Fibroblast of lung (primary cell): ENCODE measurements at places on chromosomes 7 and 10. TPM values are rescaled to one million over a fixed set of nuclear protein-coding genes. Genes with fewer than 3 reads are reported as not detected.

The LIPK gene
- total RNA-seq: not detected in 2 replicates

The KCNMA1 gene
- 103 and 138 TPM in 2 replicates for total RNA-seq

The PON3 gene
- under 0.01 TPM in 2 replicates for total RNA-seq

The CACNA2D1 gene
- 45.7 and 64.4 TPM in 2 replicates for total RNA-seq

The FRMPD2 gene
- not detected in 2 replicates for total RNA-seq

The CNNM1 gene
- 0.51 and 0.66 TPM in 2 replicates for total RNA-seq

The GCC1 gene
- 38.8 and 39.0 TPM in 2 replicates for total RNA-seq

The RAPGEF5 gene
- 0.77 and 1.5 TPM in 2 replicates for total RNA-seq

The CYP3A4 gene
- 0.17 TPM in 1 of 2 replicates, not detected in the other for total RNA-seq

The LEP gene
- 0.26 and 2.8 TPM in 2 replicates for total RNA-seq

The PRR15 gene
- total RNA-seq: 0.51 TPM in 1 of 2 replicates, not detected in the other

The BMPR1A gene
- 53.7 and 61.8 TPM in 2 replicates for total RNA-seq

The MKI67 gene
- 0.26 and 4.3 TPM in 2 replicates for total RNA-seq

The WDR11 gene
- 73.7 and 89.5 TPM in 2 replicates for total RNA-seq

The GIMAP2 gene
- total RNA-seq: 13.9 and 16.2 TPM in 2 replicates

The SPDYE9 gene
- total RNA-seq: not detected in 2 replicates

The CCL26 gene
- total RNA-seq: 1.2 and 1.3 TPM in 2 replicates

The PRKAR2B gene
- 12.6 and 14.7 TPM in 2 replicates for total RNA-seq

The CFAP46 gene
- total RNA-seq: 0.26 and 0.66 TPM in 2 replicates

The ADRB1 gene
- not detected in 2 replicates for total RNA-seq

The FOXI2 gene
- total RNA-seq: not detected in 2 replicates

The RPEL1 gene
- total RNA-seq: 0.17 and 0.26 TPM in 2 replicates

The RELN gene
- total RNA-seq: 0.33 and 1.8 TPM in 2 replicates

The KCNK18 gene
- not detected in 2 replicates for total RNA-seq

The GTF2I gene
- 82.7 and 105 TPM in 2 replicates for total RNA-seq

The PIP4K2A gene
- 37.5 and 40.0 TPM in 2 replicates for total RNA-seq

The PLXDC2 gene
- 5.1 and 12.3 TPM in 2 replicates for total RNA-seq

The ABCB8 gene
- total RNA-seq: 16.4 and 20.0 TPM in 2 replicates

The HMX3 gene
- not detected in 2 replicates for total RNA-seq

The EVX1 gene
- total RNA-seq: not detected in 2 replicates

The TBXAS1 gene
- 1.3 and 2.1 TPM in 2 replicates for total RNA-seq

The IFIT3 gene
- total RNA-seq: 23.6 and 33.5 TPM in 2 replicates

The TRPV6 gene
- total RNA-seq: not detected in 2 replicates

The CPA2 gene
- total RNA-seq: under 0.01 TPM in 1 of 2 replicates, not detected in the other

The C10orf53 gene
- not detected in 2 replicates for total RNA-seq

The PILRB gene
- 3.6 and 4.3 TPM in 2 replicates for total RNA-seq

The GRID2IP gene
- total RNA-seq: not detected in 2 replicates

The STK17A gene
- total RNA-seq: 44.4 and 53.2 TPM in 2 replicates

The VAX1 gene
- not detected in 2 replicates for total RNA-seq

The PRLHR gene
- not detected in 2 replicates for total RNA-seq

The PLAU gene
- 60.1 and 93.6 TPM in 2 replicates for total RNA-seq

The MINDY4 gene
- total RNA-seq: 4.1 and 6.1 TPM in 2 replicates

The GPR85 gene
- 2.1 and 9.2 TPM in 2 replicates for total RNA-seq

The CALD1 gene
- 299 and 343 TPM in 2 replicates for total RNA-seq

The STYXL1 gene
- 49.0 and 49.3 TPM in 2 replicates for total RNA-seq

The CUL1 gene
- 39.8 and 47.9 TPM in 2 replicates for total RNA-seq

The PPP1R3C gene
- total RNA-seq: 94.5 and 125 TPM in 2 replicates

The UCMA gene
- total RNA-seq: not detected in 2 replicates

The TBRG4 gene
- 52.2 and 53.2 TPM in 2 replicates for total RNA-seq

The AHCYL2 gene
- 7.4 and 11.9 TPM in 2 replicates for total RNA-seq

The CRHR2 gene
- not detected in 2 replicates for total RNA-seq

The HYCC1 gene
- 168 and 197 TPM in 2 replicates for total RNA-seq

The CPXM2 gene
- 9.8 and 48.1 TPM in 2 replicates for total RNA-seq

The CRPPA gene
- 1.0 and 1.5 TPM in 2 replicates for total RNA-seq

The FAM13C gene
- total RNA-seq: 3.9 and 5.9 TPM in 2 replicates

The NUTM2A gene
- 0.17 and 0.51 TPM in 2 replicates for total RNA-seq

The MRLN gene
- not detected in 2 replicates for total RNA-seq

The ZNF853 gene
- total RNA-seq: 0.66 and 4.4 TPM in 2 replicates

The PNLIP gene
- not detected in 2 replicates for total RNA-seq
